ENCODE measurements at places on chromosomes 16 and 17.
A peak's percentile ranks its signal among the peaks of the same experiment; 100 is the strongest.

GRCh38 chr17:12296209-12296625 lies 275.5 kb downstream of the MAP2K4 start:
- DNase-seq: peak; percentile 47

DNA sequence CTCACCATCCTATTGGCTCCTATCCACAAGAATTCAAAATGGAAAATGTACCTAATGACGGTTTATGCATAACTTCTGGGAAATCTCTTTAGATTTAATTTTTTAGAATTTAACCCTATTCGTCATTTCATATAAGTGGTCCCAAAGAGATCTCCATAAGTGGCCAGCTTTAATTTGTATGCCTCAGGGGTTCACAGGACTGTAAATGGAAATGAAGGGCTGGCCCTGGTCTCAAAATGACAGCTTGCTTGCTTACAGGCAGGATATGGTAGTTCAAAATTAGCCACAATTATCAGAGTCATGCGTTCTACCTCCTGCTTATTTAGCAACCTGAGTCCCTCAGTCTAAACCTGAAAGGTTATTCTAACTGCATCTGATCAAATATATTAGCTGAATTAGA lies 6.6 kb upstream of the NACA2 start:
- DNase-seq: no peak

DNA sequence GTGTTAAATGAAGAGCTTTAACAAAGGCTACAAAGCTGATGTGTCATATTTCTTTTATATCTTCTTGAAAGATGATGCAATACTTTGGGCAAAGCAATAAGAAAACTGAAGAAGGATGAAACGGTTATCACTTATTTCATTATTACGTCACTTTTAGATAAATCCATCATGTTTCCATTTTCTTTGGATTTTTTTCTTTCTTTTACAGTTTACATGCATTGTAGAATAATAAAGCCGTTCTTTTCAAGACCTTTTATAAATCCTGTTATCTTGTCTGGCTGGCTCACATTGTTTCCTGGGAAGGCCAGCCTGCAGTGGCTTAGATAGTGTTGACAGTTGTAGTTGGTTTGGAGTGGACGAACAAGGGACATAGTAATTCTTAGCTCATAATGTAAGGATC lies 28.9 kb downstream of the TANC2 start:
- DNase-seq: no peak

DNA sequence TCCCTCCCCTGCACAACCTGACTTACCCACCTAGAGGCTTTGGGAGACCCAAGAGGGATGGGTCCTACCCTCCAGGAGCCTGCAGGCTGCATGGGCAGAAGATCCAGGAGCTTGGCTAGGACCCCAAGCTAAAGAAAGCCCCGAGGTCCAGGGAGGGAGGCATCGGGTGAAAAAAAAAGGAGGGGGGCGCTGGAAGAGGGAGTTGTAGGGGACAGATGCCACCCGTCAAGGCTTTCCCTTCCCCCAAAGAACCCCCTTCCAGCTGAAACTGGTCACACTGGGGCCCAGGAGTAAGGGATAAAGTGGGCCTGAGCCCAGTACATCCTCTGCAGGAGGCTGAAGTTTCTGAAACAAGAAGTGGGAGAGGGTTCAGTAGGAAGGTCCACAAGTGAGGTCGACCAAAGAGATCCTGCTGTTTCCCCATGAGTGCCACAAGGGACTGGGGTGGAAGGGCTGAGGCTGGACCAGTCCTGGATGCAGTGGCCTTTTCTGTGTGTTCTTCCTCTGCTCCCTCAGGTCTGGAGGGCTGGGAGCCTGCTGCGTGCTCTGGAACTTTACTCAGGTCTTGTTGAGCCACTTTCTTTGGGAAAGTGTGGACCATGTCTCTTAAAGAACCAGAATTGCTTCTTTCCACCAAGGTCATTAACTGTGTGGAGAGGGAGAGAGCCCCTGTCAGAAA lies 14.2 kb upstream of the CBFB start:
- DNase-seq: peak; percentile 74

- DNase-seq: no peak
Observed at GRCh38 chr16:75111514-75111940, 5.1 kb downstream of the LDHD start.

DNA sequence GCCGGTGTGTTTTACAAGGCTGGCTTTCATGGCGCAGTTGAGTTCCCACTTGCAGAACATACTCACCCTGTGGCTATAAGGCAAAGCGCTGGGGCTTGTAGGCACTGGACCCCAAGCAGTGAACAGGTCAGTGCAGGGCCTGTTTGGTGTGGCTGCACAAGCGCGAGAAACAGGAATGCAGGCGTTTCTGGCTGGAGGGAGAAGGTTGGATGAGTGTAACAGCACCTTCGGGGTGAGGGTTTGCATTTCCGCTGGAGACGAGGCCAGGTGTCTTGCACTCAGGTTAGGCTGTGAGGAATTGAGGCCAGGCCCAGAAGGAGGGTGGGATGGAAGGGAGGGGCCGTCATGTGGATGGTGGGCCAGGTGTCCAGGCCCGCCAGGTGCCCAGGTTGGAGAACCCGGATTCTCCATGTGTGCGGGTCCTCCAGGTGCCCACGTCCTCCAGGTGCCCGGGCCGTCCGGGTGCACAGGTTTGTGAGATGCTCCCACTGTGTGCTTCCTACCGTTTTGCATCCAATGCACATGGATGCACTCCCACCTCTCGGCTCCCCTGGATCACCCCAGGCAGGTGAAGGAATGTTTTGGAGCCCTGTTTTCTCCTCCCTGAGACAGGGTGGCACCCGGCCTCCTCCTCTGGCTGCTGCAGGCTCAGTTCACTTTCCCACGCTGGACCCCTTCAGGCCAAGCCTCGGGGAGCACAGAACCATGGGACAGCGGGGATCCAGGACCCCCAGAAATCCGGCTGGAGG lies 46.0 kb downstream of the SLC7A5 start:
- DNase-seq: peak; percentile 83

GRCh38 chr17:75970011-75970523 lies 8.9 kb downstream of the ACOX1 start:
- no peak for DNase-seq

DNA sequence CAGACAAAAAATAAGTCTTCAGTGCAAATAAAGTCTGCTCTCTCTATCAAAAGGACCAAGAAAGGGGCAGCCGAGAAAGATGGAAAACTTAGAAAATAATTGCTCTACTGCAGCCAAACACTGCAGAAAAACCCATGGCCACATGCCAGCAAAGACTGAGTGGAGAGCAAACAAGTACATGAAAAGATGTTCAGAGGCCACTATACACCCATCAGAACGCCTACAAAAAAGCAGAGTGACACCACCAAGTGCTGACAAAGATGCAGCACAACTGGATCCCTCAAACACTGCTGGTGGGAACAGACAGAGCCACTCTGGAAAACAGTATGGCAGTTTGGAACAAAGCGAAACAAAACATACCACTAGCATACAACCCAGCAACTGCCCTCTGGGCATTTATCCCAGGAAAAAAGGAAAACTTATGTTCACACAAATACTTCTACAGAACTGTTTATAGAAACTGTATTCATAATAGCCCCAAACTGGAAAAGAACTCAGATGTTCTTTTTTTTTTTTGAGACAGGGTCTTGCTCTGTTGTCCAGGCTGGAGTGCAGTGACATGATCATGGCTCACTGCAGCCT lies 36.7 kb downstream of the KIAA0753 start:
- DNase-seq: no peak

- no peak for DNase-seq
Observed at GRCh38 chr17:35376245-35376644, 2.8 kb upstream of the SLFN11 start.

DNA sequence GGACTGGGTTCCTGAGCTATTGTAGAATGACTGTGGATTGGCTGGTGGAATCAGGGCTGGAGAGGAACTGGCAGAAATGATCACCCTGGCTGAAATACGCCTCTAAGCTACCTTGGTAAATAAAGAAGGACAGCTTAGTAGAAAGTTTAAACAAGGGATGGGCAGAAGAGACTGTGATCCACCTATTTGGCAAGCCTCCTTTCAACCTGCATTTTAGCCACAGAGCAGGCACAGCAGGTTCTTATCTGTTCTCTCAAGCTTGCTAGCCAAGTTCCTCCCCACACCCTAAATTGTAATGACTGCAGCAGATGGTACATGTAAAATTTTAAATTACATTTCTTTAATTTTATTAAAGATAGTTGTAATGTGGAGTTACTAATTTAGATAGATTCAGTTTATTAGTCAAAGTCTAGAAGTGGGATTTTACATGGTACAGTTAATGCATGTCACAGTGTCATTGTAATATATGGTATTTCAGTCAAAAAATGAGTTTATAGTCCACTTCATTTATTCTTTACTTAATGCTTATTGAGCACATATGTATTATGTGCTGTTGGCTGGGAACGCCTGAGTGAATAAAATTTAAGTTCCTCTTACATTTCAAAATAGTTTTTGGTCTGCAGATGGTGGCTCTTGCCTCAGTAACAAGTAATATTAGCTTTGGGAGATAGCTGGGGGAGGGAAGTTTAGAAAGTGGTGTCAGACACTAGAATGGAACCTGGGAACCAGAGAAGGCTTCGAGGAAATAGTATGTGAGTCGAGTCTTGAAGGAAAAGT lies 11.2 kb downstream of the EPN2 start:
- DNase-seq: peak; percentile 27

GRCh38 chr16:2458887-2459646 lies 842 bp upstream of the TEDC2 start:
- peak; percentile 86 for DNase-seq

DNA sequence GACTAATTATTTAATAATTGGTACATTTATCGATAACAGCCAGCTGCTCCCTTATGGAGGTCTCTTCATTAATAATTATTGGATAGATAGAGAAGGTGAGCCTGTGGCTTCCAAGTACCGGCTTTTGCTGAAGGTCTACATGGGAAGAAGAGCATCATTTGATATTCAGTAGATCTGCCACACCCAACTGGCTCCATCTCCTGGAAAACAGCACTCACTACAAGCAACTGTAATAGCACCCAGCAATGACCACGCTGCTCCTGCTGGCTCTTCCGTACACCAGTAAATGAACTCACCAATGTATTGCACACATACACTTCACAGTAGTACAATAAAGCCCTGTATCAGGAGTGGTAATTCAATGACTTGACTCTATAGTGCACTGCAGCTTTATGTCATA lies 19.5 kb downstream of the MARVELD3 start:
- peak; percentile 77 for DNase-seq

DNA sequence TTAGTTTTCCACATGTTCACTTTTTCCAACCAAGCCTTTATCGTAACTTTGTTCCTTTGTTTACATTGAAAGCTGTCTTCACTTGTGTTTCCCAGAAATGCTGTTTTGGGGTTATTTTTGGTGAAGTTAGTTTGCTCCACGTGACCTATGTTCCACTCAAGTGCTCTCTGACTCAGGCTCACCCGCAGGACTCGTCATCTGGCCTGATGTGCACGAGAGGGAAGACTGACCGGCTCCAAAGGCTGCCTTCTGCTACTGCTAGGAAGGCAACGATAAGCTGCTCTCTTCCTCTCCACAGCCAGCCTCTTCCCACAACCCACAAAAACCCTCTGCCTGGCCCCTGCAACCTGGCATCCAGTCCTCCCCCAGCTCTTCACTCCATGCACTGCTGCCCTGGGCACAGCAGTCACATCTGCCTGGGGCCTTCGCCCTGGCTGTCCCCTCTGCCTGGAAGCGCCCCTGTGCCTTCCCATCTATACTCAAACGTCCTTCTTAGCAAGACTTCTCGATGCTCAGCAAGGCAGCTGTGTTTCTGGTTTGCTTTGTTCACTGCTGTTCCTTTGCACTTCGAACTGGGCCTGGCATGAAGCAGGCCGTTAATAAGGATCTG lies 28.0 kb downstream of the ZCCHC14 start:
- peak; percentile 94 for DNase-seq

GRCh38 chr17:80367503-80367902 lies 47.5 kb upstream of the ENDOV start:
- peak; percentile 18 for DNase-seq

DNA sequence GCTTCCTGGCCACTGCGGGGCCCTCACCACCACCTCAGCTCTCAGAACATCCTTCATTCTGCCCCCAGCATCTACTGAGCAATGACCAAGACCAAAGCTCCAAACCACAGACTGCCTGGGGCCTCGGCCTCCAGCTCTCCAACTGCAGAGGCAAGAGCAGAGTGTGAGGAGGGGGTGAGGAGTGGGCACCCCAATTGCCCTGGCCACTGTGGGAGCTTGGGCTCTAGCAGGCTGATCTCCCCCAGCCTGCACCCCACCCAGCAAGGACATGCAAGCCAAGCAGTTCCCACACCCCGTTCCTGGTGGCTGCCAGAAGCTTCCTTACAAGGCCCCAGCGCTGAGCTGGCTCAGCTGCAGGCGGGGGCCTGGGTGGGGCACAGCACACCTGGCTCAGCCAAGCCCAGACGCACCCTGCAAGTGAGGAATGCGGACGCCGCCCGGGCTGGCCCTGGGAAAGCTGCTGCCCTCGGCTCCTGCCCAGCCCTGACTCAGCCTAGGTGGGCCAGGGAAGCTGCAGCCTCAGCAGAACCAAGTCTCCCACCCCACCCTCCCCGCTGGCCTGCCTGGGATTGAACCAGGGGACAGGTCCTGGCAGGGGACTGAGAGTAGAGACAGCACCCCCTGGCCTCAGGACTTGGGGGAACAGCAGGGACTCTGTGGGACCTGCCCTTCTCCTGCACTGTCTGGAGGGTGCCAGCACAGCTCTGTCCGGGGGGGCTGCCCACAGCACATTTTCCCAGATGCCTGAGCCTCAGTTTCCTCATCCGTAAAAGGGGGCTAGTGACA lies 29.7 kb upstream of the KRT17 start:
- peak; percentile 82 for DNase-seq

- DNase-seq: no peak
Observed at GRCh38 chr17:32917842-32918241, 10.1 kb upstream of the TMEM98 start.

DNA sequence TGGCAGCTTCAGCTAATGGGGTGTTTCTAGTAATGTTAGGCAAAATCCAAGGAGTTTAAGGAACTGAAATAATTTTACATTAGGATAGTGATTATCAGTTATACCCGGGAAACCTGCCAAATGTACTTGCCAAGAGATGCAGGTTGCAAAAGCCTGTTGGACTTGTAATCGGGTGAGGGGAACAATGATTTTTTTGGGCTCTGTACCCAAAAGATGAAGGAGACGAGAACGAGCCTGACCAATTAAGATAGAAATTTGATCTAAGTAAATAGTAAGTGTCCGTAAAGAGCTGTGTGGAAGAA lies 56.3 kb upstream of the ARL4D start:
- no peak for DNase-seq
